NCI-H2029 (cell line): ENCODE measurements at places on chromosomes 7 and 10.

GRCh38 chr10:131312478-131312836 is 936 bp upstream of the TCERG1L start:
- DNase-seq: peak; percentile 46

- no peak for DNase-seq
Measured at GRCh38 chr10:52883996-52884871, 111.7 kb upstream of the MBL2 start.

GRCh38 chr7:92740700-92741126 is 95.7 kb downstream of the CDK6 start:
- DNase-seq: no peak

DNA sequence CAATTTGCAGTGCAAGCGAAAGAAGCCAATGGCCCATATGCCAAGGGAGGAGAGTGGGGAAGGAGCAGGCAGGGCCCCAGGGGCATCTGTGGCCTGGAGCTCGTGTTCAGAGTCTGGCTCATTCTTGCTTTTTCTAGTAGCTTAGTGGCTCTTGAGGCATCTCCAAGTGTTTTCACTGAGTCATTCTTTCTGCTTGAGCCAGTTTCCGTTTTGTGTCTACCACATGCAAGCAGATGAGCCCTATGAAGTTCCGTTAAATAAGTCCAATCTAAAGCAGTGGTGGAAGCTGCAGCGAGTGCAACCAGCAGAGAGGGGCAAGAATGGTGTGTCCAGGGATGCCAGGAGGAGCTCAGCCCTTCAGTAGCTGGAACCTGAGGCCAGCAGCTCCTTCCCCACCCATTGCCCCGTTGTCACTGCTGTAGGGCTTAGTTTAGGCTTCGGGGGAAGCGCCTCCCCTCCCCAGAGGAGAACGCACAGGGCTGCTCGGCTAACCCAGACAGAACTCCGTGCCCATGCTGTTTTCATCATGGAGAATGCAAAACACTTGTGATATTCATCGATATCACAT is 57.4 kb upstream of the EBF3 start:
- no peak for DNase-seq

DNA sequence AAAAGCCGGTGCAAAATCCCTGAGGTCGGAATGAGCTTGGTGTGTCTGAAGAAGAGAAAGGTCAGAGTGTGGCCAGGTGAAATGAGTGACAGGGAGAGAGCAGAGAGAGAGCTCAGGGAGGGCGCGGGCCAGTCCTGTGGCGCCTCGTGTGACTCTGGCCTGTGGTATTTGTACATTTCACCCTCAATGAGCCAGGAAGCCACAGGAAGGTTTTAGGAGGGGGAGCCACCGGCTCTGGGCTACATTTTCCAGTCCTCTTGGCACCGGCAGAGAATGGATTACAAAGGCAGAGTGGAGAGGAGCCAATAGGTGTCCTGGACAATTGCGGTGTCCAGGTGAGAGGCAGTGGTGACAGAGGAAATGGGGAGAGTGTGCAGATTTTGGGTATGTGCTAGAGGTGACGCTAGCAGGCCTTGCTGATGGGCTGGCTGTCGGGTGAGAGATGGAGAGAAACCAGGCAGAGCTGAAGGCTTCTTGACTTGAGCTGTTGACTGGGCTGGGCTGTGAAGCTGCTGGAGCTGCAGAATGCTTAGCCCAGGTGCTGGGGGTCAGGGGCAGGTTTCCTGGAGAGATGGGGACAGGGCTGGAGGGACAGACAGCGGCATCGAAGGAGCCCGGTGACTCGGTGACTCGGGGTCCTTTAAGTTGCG is 38.1 kb downstream of the COL13A1 start:
- DNase-seq: peak; percentile 13
